ENCODE measurements at places on chromosomes 7 and 10.

DNA sequence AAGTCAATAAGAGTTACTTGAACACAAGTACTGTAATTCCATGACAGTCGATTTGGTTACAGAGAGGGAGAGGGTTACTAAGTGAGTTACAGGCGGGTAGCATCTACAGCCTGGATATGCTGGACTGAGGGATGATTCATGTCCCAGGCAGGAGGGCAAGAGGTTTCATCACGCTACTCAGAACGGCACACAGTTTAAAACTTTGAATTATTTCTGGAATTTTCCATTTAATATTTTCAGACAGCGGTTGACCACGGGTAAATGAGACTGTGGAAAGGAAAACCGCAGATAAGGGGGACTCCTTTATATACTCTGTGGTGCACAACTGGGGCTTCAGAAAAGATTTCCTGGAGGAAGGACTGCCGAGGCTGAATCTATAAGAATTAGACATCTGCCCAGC, 25.7 kb upstream of the LRRC4 start:
- DNase-seq = no peak

DNA sequence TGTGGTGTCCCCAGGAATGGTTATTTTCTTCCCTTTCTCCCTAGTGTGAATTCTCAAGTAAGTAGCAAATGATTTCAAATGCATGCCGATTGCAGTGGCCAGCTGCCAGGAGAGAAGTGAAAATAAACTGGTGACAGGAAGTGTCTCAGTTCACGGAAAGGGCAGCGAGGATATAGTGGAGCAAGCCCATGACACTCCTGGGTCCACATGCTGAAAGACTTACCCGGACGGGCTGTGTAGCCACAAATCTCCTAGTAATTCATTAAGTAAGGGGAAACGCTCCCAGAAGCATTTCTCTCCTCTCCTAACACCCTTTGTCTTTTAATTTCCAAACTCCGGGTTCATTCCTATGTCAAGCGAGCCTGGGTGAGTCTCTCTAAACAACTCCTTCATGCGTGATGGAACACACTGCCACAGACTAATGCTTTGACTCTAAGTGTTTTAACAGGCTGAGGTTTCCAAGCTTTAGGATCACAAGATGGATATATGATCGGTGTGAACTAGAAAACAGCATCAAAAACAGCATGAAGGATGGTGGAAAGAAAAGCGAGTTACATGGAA, 125.6 kb downstream of the CYP26A1 start:
- DNase-seq = no peak

- no peak for DNase-seq
These were observed 4.8 kb downstream of the NYAP1 start for GRCh38 chr7:100488333-100489095.

DNA sequence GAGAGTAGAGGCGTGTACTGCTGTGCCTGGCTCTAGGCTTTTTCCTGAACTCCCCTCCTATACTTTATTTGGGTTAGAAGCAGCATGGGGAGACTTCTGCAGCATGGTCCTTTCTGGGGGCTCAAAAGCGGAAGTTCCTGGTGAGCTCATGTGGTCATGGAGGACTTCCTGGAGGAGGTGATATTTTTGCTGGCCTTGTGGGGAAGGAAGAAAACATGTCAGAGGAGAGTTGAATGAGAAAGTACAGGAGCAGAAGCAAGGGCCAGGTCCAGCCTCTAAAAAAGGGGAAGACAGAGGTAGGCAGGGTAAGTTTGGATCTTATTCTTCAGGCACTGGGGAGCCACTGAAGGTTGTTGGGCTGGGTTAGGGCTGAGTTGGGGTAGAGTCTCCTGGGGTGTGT, 45.5 kb downstream of the CASTOR2 start:
- DNase-seq = no peak

DNA sequence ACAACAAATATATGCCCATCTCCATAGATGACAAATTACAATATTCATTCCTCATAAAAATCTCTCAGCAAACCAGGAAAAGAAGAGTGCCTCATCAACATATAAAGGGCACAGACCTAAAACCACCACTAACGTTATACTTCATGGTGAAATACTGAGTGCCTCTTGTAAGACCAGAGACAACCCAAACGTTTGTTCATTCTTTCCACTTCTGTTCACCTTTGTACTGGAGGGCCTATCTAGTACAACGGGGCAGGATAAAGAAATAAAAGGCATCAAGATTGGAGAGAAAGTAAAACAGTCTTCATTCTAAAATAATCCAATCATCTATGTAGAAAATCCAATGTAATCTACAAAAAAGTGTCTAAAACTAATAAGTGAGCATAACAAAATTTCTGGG, 79.1 kb downstream of the LARP4B start:
- no peak for DNase-seq

GRCh38 chr7:122316467-122317388, 12.2 kb upstream of the FEZF1 start:
- DNase-seq = no peak

GRCh38 chr7:148397985-148398384, 192.6 kb upstream of the C7orf33 start:
- no peak for DNase-seq

- DNase-seq = no peak
These were observed 61.5 kb downstream of the GNA12 start for GRCh38 chr7:2782565-2782964.

GRCh38 chr10:21368728-21369425, 156.6 kb downstream of the SKIDA1 start:
- no peak for DNase-seq

DNA sequence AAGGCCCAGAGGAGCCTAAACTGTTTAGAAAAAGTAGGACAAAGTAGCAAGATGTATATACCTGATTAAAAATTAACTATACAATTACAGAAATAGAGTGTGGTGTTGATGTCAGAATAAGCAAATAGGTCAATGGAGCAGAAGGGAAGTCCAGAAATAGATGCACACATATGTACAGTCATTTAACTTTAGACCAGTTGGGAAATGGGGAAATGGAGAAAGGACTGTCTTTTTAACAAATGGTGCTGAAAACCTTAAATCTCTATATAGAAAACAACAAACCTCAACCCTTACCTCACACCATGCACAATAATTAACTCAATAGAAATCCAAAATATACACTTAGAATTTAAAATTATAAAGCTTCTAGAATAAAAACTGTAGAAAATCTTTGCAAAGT, 72.2 kb downstream of the CH25H start:
- no peak for DNase-seq

DNA sequence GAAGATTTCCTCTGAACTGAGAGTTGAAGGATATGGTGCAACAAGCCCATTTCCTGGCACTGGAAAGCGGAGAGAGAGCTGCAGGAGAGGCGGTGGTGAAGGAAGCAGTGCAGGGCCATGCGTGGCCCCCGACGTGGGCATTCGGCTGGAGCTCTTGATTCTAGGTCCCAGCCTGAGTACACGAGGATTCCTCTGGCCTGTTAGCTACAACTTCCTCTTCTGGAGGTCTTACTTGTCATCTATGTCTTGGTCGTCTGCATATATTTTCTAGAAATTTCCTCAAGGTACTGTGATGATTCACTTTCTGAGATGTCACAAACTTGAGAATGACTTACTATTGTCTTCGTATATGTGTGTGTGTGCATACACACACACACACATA, 59.2 kb upstream of the JAZF1 start:
- no peak for DNase-seq

DNA sequence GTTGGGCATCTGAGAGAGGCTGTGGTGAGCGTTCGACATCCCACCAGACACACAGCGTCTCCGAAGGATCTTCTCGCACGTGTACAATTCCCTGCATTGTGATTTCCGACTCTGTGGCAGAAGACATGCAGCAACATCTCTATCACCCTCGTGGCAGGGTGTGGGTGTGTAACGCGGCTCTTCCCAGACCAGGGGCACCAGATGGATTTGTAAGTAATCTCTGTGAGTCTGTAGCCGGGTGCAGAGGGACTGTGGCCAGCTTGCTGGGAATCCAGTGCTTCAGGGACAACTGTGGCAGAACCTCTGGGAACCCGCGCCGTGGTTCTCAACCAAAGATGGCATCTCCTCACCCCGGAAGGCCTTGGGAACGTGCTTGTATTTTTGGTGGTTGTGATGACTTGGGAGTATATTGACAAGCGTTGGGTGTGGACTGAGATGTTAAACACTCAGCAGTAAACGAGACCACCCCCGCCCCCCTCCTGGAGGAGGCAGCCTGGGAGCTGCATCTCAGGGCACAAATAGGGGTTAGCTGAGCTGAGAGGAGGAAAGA, 21.2 kb downstream of the FOXL3 start:
- DNase-seq = no peak

GRCh38 chr7:19269301-19269700, 124.1 kb upstream of the FERD3L start:
- DNase-seq = no peak

DNA sequence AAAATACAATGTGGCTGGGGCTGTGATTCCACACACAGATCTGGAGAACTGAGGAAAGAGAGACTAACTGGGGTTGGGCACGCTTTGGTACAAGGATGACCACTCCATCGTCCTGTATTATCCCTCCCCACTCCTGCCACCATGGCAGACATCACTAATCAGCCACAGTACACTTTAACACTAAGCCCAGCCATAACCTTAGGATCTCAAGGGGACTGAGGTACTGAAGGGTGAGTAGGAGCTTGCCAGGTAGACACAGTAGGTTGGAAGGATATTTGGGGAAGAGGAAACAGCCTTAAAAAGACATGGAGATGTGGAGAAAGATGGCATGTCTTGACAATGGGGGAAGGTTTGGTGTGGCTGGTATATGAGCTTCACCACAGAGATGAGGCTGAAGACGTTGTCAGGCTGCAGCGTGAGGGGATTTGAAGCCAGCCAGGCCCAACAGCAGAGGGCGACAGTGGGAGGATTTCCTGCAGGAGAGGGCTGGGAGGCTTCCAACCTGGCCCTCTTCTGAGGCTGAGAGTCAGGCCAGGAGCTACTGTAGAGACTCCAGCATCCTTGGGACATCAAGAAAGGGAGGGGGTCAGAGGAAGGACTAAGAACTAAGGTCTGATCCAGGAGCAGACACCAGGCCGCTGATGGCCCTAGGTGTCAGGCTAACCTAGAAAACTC, 58.6 kb upstream of the COL13A1 start:
- no peak for DNase-seq
